AG10803 (cell line): ENCODE measurements at places on chromosomes 4 and X.

GRCh38 chr4:185920171-185920570 is 108.2 kb upstream of the SORBS2 start:
- no peak for DNase-seq

GRCh38 chrX:110097920-110098319 is 95.0 kb downstream of the TMEM164 start:
- no peak for DNase-seq

- no peak for DNase-seq
Measured at GRCh38 chr4:143858456-143858855, 46.9 kb downstream of the GYPE start.

DNA sequence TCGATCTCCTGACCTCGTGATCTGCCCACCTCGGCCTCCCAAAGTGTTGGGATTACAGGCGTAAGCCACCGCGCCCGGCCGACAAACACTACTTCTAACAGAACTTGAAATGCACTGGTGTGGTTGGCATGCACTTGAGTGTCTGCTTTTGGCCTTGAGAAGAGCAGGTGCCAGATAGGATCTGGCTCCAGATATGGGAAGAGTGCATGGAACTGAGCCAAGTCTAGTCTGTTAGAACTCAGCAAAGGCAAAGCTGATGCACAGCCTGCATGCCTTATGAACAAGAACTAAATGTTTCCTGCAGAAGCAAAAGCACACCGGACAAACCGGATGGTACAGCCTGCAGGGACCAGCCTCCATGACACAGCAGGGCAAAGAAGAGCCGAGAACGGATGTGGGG is 35.1 kb upstream of the TBL1X start:
- no peak for DNase-seq

GRCh38 chr4:106569146-106570031 is 200.8 kb upstream of the GIMD1 start:
- DNase-seq: peak; percentile 95

DNA sequence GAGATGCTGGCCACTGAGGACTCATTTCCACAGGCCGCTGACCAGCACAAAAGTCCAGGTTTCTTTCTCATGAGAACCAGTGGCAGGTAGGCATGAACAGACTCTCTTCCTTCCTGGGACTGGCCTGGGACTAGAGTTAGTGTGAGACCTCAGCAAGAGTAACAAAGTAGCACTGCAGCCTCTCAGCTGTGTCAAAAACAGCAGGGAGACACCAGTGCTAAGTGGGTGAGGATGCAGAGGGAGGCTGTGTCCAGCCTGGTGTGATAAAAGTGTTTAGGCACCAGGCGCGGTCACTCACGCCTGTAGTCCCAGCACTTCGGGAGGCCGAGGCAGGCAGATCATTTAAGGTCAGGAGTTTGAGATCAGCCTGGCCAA is 42.9 kb downstream of the TRIM2 start:
- DNase-seq: no peak

- DNase-seq: no peak
Measured at GRCh38 chrX:36436361-36436760, 516.8 kb downstream of the CFAP47 start.

DNA sequence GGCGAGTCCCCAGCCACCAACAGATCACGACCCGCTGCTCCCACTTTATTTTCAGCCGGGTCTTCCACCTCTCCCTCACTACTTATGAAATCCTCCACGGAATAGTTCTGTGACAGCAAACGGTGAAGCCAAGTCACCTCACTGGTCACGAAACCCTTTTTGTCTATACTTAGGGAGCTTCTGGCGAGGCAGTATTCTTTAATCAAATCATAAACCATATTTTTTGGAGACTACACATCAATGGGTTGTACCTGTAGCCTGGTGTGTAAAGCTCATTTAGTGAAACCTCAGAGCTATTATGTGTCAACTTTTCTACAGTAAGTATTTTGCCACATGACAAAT is 809 bp upstream of the H2AZ1 start:
- no peak for DNase-seq

DNA sequence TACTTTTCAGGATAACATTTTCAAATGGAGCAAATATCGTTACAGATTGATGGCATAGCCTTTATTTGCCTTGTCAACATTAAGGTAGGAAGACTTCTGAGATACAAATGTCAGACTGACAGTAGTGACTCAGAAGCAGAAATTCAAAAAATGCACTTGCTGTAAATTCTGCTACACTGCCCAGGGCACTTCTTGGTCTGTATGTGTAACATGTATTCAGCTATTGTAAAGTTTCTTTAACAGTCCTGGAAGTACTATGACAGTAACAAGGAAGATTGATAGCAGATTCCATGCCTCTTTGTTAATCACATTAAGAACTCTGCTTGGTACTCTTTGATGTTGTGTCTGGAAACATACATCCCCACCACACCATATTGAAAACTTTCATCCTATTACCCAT is 69.6 kb upstream of the PCDH18 start:
- peak; percentile 22 for DNase-seq

DNA sequence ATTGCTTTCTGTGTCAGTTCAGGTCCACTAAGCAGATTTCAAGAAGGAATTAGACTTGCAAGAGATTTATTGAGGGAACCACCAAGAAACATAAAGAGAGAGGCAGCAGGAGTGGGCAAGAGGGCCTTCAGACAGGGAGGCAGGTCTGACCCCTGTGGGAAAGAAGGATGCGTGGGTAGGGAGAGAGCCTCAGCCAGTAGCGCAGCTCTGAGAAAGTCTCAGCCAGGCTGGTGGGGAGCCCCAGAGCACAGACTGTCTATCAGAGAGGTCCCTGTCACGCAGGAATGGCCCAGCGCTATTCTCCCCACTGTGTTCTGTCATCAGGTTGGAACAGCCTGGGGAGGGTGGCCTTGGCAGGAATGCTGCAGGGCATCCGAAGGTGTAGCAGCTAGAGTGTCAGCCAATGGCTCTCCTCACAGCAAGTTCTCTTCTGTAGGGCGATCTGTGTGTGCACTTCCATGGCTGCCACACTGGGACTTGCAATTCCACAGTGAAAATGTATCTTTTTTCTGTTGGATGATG is 48.0 kb downstream of the OTC start:
- DNase-seq: no peak

DNA sequence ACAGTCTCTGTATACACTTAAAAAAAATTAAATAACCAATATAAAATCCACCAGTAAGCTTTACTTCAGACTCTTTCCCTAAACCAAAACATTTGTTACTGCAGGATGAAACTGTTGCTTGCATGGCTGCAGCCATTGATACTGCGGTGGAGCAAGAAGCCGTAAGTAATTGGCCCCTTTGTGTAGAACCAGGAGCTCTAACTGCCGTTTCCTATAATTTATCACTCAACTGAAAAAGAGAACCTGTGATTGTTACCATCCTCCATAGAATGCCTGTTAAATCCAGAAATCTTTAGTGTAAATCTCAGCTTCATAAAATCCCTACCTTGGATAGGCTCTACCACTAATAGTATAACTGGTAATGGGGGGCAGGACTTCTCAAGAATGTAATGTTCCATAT is 62.6 kb downstream of the KIF4A start:
- DNase-seq: no peak

GRCh38 chrX:134695999-134696398 is 37.7 kb upstream of the PLAC1 start:
- peak; percentile 30 for DNase-seq

DNA sequence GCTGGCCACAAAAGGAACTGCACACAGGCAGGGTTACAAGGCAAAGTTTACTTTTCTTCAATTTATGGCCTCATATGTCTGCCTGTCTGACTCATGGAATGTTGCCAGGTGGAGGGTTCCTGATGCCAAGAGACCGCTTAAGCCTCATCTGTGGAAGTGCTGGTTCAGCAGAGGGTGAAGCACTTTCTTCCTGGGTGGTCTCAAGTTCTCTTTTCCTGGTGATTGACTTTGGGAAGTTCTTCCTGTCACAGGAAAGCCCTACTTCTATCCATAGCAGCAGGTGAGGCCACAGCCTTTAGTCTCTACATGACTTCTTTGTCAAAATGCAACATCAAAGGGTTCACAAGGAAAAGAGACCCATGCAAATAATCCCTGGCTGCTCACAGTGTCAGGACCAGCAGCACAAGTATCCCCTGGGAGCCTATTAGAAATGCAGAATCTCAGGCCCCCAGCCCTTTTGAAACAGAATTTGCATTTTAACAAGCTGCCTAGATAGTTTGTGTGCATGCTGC is 81.4 kb upstream of the IGFBP7 start:
- DNase-seq: no peak

DNA sequence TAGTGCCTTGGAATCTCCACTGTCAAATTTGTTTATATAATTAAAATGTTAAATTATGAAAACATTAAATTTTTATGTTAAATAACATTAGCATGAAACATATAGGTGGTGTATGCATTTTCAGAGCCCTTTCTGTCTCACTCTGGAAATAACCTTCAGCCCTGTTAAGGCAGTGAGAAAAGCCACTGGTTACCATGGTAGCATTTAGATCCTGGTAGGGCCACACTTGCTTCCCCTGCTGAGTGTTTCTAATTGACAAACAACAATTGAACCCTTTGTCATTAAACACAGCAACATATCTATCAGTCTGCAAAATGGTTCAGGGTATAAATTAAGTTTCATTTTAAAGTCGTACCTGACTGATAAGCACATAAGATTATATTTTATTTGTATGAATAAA is 63.5 kb downstream of the PDK3 start:
- no peak for DNase-seq

DNA sequence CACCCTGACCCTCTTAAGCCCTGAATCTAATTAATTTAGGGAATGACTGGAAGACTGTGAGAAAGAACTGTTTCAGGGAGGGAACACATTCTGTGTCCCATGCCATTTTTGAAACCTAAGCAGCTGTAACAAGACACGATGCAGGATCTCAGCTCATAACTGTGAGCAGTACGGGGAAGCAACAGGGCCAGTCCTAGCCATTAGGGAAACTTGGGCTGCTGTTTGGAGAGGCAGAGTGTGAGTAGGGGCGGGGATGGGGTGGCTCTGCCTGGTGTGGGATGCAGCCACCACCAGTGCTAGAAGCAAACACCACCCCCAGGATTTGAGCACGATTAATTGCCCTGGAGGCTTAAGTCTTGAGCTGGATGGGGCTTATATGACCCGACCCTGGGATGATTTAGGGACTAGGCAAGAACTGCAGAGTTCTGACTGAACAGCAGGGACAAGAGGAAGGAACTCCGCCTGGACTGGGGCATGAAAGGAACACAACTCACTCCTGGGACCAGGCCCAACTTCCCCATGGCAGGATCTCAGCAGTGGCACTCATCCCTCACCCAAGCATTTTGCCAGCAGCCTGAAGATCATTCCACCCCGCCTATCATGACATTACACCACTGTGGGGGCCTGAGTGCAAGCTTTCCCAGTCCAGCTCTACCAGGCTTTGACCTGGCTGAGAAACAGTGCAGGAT is 43.1 kb downstream of the ATRX start:
- DNase-seq: peak; percentile 32

GRCh38 chr4:17368408-17368807 is 143.5 kb downstream of the QDPR start:
- DNase-seq: no peak

GRCh38 chr4:111596491-111596890 is 548.8 kb upstream of the FAM241A start:
- no peak for DNase-seq

- no peak for DNase-seq
Measured at GRCh38 chr4:165864271-165864670, 8.8 kb upstream of the TLL1 start.

DNA sequence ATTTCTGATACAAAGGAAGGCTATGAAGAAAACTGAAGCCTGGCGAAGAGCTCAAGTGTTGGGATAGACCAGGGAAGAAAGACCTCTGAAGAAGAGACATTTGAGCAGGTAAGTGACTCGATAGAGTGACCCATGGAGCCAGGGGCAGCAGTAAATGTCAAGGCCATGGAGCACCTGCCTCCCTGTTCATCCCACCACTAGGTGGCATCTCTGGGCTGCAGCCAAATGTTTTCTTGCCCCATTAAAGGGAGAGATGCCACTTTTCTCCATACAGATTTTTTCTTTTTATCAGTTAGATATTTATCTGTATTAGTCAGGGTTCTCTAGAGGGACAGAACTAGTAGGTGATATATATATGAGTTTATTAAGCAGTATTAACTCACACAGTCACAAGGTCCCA is 4.9 kb upstream of the ZNF81 start:
- peak; percentile 26 for DNase-seq

- no peak for DNase-seq
Measured at GRCh38 chrX:23937100-23937499, 29.3 kb downstream of the CXorf58 start.

DNA sequence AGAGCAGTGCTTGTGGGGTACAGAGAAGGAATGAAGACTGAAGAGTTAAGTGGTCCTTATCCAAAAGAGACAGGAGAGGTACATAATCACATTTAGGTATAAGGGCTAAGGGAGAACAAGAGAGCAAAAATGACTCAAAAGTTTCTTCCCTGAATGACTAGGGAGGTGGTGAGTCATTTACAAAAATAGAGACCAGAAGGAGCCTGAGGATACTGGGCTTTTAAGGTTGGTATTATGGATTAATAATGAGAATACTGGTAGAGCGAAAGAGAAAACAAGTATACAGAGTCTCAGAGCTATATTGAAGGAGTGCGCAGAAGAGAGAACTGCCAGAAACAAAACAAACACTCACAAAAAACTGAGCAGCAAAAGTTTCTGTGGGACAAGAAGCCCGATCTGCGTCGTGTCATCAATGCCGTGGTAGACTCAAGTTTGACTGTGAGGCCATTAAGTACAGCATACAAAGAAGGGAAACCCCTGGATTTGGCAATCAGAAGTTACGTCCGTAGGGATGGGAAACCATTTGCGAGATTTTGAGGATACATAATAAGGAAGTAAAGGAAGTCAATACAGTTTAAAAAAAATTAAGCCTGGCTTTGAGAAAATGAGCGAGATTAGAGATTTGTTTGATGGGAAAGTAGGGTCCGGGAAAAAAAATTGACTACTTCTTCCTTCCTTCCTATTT is 129.1 kb upstream of the STIM2 start:
- no peak for DNase-seq

DNA sequence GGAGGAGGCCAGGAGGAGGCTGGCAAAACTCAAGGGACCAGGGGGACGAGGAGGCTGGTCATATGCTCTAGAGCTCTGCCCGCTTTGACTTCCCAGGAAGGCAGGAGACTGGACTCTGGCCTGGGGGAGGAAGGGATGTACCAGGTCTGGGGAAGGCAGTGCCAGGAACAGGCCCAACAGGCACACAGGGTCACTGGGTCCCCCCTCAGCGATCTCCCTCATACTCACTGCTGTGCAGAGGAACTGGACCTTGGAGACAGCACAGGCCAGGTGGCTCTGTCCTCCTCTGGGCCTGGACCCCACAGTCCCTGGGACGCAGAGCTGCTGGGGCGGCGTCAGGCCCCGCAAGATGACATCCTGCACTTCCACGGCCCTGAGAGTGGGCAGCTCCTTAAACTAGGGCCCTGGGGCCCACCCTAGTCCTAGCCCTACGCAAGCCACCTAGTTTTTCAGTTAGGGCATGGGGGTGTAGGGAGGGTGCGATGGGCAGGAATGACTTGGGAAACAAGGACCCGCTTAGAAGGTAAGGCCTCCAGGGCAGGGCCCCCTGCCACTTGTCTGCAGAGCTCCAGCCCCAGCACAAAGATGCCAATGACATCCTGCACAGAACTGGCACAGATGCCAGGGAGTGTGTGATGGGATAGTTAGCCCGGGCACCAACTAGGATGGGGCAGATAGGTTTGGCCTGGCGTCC is 59.5 kb downstream of the HTRA3 start:
- DNase-seq: no peak
